Ascending aorta (tissue), 2 donors: ENCODE measurements at places on chromosomes 12 and 14.

DNA sequence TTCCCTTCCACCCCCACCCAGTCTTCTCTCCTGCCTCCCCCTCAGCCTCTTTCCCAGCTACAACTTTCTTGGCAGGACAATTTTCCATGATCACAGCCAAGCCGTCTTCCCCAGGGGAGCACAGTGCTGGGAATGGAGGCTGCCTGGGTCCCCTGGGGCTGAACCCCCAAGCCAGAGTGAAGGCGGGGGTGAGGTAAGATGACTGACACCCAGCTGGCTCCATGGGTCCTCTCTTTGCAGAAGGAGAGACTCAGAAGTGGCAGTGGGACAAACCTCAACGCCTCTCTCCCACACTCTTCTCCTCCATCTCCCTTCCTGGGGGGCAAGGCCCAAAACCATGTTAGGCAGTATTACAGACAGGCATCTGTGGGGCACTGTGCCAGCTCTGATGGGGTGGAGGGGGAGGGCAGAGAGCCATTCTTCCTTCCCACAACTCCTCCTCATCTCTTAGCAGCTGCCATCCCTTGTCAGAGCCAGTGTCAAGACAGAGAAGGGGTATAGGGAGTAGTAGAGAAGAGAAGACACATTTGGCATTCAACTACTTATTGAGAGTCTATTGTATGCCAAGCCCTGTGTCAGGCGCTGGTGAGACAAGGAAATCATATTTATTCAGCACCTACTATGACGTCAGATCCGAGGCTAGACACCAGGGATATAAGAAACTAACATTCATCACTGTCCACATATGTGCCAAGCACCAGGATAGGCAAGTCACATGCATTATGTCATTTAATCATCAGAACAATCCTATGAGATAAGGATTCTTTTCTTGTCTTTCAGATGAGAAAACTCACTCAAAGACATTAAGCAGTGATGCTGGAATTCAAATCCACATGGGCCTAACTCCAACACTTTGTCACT is 3.6 kb downstream of the ITGA7 start:
- DNase-seq, result peak; percentile 83

- DNase-seq, result no peak
These were observed 205.1 kb downstream of the SLC5A8 start for GRCh38 chr12:101004898-101005297.

GRCh38 chr14:39006721-39007410 is 96.2 kb downstream of the SEC23A start:
- no peak for DNase-seq

GRCh38 chr14:61444215-61444768 is 122.9 kb downstream of the PRKCH start:
- DNase-seq, result no peak

DNA sequence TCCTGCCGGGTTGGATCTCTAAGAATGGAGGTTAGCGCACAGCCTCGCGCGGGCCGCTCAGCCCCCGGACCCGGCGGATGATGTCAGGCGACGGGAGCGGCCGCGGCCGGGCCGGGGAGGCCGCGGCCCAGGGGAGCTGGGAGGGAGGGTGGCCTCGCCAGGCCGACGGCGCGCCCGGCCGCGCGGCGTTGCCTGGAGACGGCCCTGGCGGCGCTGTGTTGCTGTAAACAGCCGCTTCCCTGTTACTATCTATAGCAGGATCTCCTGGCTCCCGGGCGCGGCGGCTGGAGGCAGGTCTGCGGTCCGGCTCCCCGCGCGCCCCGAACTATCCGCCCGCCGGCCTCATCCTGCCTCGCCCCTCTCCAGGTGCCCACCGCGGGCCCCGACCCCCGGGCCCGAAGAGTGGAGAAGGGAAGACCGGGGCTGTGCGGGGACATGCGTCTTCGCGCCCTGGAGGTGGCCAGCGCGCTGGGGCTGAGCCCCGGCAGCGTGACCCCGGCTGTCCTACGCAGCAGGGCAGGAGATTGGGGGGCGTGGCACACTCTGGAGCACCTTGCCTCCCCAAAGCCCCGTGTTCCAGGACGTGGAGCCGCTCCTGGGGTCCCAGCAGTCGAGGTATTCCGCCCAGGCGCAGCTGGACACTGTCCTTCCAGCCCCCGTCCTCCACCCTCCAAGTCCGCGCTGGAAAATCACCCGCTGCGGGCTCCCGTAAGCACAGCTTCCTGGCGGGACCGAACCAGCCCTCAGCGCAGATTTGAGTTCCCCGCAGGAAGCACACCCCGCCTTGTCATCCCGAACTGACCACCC is 1.4 kb upstream of the FOS start:
- peak; percentile 98 for DNase-seq

- DNase-seq, result no peak
These were observed 8.9 kb downstream of the ISCA2 start for GRCh38 chr14:74502236-74503019.

- no peak for DNase-seq
These were observed 1.6 kb upstream of the DGKA start for GRCh38 chr12:55929306-55929791.

GRCh38 chr12:131089531-131090273 is 136.0 kb downstream of the ADGRD1 start:
- no peak for DNase-seq

GRCh38 chr12:46271863-46272262 is 3.0 kb upstream of the SLC38A1 start:
- no peak for DNase-seq

GRCh38 chr14:91649930-91650329 is 82.0 kb downstream of the CATSPERB start:
- no peak for DNase-seq

DNA sequence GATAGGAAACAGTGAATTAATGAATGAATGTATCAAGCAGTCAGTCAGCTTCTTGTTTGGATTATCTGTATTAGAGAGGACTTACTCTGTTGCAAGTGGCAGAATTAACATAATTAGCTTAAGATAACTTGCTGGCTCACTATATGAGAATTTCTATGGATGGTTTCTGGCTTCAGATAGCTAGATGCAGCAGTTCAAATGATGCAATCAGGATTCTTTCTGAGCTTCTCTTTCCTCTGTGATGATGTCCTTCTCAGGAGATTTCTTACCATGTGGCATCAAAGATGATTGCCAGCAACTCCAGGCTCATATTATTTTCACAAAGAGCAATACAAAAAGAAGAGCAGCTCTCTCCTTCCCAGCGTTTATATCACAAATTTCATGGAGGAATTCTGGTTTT is 30.7 kb downstream of the FRMD6 start:
- no peak for DNase-seq

DNA sequence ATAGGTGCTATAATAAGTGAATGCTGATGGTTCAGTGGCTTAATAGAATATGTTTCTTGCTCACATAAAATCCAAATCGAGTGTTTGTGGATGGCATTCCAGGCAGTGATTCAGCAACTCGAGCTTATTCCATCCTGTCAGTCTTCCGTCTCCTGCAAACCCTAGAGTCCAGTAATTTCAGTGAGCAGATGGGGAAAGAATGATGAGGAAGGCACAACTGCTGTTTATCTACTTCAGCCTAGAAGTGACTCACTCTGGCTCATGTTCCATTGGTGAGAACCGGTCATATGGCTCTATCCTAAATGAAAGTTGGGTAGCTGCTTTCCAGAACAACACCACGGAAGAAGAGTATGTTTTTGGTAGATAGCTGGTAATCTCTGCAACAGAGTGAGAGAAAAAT is 421.8 kb upstream of the PDE3A start:
- DNase-seq, result no peak

- no peak for DNase-seq
These were observed 13.9 kb upstream of the DEGS2 start for GRCh38 chr14:100173353-100173752.

DNA sequence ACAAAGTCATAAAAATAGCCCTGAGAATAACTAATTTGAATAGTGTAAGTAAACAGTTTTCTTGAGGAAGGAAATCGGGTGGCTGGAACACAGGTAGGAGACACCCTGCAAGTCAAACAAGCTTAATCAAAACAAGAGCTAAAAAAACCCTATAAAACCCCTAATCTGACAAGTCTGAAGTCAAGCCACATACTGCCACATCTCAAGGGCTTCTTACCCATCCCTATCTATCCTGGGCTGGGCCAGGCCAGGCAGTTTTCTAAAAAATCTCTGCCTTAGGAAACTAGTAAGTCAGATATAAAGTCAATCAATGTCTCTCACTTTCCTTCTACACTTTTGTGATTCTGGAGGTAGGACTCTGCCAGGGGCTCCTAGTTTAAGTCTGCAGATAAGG is 15.3 kb downstream of the UBE2N start:
- DNase-seq, result no peak

GRCh38 chr12:69991690-69992288 is 166.8 kb downstream of the MYRFL start:
- DNase-seq, result no peak

- peak; percentile 82 for DNase-seq
These were observed 11.3 kb downstream of the VASH1 start for GRCh38 chr14:76772300-76773187.

- no peak for DNase-seq
These were observed 599 bp upstream of the TRHDE start for GRCh38 chr12:72271451-72272090.

DNA sequence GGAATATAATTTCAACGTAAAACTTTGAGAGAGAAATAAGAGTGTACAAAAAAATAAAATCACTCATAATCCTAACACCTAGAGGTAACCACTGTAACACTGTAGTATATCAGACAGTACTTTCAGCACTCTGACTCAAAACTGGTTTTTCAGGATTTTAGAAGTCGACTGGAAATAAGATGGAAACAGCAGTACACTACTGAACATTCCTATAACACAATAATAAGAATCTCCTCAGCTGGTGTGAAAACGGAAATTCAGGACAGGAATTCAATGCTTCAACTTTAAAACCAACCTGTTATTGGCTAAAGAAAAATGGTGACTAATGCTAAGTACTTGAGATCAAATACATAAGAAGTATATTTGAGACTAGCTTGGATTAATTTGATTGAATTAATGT is 12.3 kb upstream of the PITPNM2 start:
- no peak for DNase-seq

DNA sequence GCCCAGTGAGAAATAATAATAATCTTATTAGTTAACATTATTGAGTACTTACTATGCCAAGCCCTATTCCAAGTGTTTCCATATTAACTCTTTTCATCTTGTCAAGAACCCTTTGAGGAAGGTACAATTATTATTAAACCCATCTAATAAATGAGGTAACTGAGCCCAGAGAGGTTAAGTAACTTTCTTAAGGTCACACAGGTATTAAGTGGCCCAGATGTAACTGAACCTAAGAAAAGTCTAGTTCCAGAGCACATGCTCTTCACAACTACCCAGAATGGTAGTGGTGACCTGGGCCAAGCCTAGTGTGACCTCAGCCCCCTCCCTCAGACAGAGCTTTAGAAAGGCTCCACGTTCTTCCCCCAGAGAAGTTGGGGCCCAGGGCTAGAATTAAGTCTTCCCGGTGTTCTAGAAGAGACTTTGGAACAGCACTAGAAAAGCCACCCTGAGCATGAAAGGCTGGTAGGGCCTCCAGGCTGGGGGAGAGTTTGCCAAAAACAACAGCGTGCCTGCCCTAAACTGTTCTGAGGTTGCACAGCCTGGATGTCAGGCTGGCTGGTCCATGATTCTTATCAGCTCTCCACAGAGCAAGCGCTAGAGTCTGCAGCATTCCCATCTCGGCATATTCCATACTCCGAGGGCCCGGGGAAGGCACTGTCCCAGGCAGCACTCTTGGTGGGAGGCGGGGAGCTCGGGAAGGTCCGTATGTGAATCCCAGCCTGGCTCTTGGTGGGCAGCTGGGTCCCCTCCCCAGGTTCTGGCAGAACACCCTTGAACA is 41.3 kb upstream of the CTDSP2 start:
- DNase-seq, result no peak

DNA sequence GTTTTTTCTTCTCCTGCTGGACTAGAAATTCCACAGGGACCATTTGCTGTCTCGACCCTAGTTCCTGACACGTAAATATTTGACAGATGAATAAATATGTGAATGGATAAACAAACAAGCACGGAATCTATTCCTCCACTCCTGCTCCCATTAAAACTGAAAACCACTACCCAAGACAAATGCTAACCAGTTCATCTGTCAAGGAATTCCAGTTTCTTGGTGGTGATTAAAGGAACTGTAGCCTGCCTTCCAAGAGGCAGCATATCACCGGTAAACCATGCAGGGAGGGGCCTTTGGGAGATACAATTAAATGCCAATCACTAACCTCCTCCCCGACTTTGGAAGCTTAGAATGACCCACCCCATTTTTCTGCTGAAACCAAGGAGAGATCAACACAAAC is 95.4 kb downstream of the TTC7B start:
- no peak for DNase-seq

DNA sequence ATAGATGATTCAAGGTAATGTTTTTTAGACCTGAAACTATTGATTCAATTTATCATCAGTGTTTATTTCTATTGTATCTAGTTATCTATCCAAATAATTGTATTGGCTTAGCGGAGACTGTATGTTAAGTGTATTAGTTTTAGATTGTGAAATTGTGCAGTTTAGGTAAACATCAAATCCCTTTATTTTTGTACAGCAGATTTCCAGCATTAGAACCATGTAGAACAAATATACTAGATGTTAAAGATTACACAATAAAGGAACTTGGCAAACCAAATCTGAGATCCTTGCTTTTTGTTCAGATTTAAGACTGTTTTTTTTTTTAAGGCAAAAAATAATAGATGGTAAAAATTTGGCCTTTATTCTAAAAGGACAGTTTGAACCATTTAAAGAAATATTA is 39.3 kb downstream of the PPM1A start:
- no peak for DNase-seq

DNA sequence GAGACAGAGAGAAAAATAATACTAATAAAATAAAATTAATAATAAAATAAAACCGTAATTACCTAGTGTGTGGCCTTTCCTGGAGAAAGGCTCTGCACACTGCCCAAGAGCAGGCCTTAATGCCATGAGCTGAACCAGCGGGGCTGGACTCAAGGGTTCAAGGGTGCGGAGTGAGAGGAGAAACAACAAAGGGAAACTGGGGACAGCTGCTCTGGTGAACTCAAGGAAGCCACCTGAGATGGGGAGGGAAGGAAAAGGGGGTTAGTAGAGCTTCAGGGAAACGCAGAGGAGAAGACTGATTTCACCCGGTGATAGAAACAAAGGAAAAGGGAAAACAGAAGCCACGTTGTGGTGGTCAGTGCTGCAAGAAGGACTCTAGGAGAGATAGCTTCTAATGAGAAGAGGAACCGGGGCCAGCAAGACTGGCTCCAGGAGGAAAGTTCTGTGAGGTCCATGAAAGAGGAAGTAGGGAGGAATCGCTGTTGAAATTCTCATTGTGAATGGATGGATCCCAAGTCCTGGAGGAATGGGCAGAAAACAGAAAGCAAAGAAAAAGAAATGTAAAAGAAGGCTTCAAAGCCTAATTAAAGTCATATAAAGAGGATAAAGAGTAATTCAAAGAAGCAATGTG is 48.3 kb upstream of the BCL2L14 start:
- no peak for DNase-seq

DNA sequence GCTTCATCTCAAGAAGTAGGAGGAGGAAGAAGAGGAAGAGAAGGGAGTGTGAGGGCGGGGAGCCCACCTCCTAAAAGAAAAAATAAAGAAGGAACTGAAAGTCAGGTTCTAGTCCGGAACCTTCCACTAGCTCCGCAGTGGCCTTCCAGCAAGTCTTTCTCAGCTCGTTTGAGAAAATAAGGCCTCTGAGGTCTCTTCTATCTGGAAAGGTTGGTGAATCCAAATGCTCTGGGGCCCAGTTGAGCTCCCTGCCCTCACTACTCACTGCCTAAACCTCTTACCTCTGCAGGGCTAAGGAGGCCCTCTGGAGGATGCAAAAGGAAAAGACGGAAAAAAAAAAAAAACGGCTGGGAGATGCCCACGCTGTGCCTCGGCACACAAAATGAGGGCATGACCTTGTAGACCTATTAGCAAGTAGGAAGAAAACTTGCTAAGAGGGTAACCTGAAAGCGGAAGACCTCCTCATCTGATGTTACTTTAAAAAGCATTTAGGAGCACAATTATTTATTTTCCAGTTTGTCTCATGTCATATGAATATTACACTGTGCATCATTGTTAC is 35.9 kb downstream of the FBLN5 start:
- no peak for DNase-seq
